Retina (tissue), 1 donor: ENCODE measurements at places on chromosomes 16 and 17.

GRCh38 chr16:28163699-28164098 lies 48.1 kb downstream of the XPO6 start:
- DNase-seq, result no peak

DNA sequence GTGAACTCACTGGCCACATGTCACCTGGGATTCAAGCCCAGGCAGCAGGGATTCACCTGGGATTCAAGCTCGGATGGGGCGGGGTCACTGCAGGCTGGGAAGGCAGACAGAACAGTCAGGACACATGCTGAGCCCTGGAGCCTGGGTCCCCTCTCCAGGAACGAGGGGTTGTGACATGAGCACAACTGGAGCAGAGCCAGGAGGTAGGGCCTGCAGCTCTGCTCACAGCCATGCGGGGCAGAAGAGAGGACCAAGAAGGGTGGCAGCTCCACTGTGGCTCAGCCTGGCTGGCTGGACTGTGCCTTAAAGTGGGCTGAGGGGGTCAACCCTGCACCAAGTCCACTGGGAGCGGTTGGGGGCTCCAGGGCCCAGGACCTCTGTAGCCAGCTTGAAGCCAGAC lies 150.1 kb downstream of the RAB11FIP4 start:
- no peak for DNase-seq

- DNase-seq, result no peak
Observed at GRCh38 chr16:79473456-79473855, 127.1 kb downstream of the MAF start.

DNA sequence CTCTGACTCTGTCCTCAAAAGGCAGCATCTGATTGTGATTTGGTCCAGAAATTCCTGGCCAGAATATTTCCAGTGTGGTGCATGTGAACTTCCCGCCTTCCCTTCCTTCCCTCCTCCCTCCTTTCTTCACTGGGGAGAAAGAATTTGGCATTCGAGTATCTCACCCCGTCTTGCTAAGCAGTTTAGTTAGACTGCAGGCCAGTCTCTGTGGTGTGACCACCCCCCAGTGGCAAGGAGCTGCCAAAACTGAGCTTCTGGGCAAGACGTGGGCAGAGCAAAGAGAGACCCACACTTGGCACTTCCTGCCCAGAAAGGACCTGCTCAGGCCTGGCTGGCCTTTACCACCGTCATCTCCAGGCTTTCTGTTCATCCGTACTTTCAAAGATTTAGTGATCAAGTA lies 36.4 kb downstream of the SNX20 start:
- DNase-seq, result no peak

- no peak for DNase-seq
Observed at GRCh38 chr16:66081775-66082366, 284.6 kb upstream of the CDH5 start.

GRCh38 chr17:82929676-82930042 lies 89.8 kb upstream of the ZNF750 start:
- DNase-seq, result no peak

DNA sequence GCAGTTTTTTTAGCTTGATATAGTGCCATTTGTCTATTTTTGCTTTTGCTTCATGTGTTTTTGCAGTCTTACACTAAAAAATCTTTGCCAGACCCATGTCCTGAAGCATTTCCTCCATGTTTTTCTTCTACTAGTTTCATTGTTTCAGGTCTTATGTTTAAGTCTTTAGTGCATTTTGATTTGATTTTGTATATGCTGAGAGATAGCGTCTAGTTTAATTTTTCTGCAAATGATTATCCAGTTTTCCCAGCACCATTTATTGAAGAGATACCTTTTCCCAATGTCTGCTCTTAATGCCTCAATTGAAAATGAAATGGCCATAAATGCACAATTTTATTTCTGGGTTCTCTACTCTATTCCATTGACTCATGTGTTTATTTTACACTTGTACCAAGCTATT lies 40.8 kb upstream of the NACA2 start:
- DNase-seq, result no peak

DNA sequence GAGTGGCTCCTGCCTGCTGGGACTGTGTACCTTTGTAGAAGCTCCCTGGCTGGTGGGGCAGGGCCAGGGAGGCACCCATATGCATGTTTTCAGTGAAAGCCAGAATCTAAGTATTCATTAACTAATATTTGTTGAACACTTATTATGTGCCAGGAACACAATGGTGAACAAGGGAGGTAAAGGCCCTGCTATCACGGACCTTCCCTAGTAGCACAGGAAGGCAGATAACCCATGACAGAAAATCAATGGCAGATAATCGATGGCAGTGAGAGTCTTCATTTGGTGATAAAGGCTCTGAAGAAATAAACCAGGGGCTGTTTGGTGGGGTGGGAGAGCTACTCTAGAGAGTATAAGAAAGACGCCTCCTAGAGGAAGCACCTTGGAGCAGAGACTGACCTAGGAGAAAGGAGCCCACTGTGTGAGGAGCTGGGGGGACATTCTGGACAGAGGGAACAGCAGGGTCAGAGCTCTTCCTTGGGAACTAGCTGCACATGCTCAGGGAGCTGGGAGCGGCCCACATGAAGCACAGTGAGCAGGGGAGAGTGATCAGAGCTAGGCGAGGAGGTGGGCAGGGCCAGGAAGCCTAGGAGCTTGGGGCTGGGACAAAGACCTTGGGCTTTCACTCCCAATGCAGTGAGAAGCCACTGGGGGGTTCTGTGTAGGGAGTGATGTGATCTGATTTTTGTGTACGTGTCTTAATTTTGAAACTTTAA lies 78.5 kb downstream of the SPECC1 start:
- DNase-seq, result no peak

DNA sequence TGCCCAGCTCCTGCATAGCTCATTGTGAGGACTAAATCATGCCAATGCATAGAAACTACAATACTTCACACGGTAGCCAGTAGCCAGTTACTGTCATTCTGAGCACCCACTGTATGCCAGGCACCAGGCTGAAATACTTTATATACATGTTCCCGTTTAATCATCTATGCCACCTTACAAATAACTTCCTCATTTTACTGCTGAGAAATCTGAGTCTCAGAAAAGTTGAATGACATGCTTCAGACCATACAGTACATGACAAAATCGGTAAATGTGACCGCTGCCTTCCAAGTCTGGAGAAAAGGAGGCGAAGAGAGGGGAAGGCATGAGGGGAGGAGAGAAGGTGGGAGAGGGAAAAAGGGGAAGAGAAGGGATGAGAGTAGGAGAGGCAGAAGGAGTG lies 9.2 kb upstream of the TLCD3B start:
- DNase-seq, result no peak

DNA sequence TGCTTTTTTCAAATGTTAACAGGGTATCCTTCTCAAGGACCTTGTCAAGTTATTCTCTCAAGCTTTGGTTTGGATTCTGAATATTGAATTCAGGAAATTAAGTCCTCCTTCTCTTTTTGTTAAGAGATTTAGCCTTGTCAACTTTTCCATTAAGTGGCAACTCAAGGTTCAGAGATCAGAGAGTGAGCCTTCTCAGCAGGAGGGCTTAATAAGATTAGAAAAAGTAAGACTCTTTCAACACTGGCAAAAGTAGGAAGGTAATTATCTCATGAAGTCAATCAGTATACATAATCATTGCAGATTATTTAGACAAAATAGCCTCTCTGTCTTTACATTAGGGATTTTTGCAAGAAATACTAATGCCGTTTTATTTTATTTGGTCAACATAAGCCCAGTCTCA lies 330.7 kb downstream of the KIF2B start:
- DNase-seq, result no peak

DNA sequence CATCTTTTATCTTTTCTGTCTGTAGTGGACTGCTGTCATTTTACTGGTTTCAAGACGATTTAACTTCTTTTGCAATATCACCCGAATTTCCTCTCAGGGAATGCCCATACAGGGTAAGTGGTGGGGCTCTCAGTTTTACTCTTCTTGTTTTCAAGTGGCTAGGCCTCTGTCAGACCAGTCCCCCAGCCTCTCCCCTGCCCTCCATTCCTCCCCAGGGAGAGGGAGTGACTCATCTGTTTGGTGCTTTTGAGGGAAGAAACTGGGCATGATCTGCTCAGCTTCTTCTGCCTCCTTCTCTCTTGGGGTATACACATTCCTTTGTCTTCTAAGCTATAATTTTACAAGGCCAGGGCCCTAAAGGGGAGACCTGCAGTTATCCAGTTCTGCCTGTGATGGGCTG lies 332.0 kb downstream of the CBLN1 start:
- no peak for DNase-seq

- DNase-seq, result no peak
Observed at GRCh38 chr16:20359997-20360396, 7.5 kb upstream of the UMOD start.

DNA sequence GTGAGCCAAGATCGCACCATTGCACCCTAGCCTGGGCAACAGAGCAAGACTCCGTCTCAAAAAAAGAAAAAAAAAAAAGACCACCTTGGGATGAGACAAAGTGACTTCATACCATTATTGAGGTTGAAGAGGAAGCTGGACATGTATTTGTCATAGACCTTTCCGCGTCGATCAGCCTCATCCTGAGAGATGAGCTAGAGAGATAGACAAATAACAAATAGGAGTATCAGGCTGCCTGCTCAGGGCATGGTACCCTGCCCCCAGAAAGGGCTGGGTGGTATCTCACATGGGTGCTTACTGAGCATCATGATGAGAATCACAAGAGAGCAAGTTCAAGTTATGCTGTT lies 22.1 kb downstream of the CNTNAP1 start:
- no peak for DNase-seq

- peak; percentile 45 for DNase-seq
Observed at GRCh38 chr17:6508519-6509030, 47.8 kb downstream of the PITPNM3 start.

GRCh38 chr17:6352801-6353560 lies 81.9 kb downstream of the AIPL1 start:
- no peak for DNase-seq

GRCh38 chr17:61338874-61339478 lies 60.7 kb upstream of the TBX2 start:
- no peak for DNase-seq

GRCh38 chr16:64203126-64203525 lies 918.7 kb downstream of the CDH11 start:
- DNase-seq, result no peak
